Hippocampal formation (tissue), 2 donors: ENCODE measurements at places on chromosomes 6 and 20.

- no peak for DNase-seq
Observed at GRCh38 chr6:63269470-63269869, 50.3 kb downstream of the LGSN start.

- no peak for DNase-seq
Observed at GRCh38 chr6:88266126-88266525, 100.0 kb upstream of the CNR1 start.

- no peak for DNase-seq
Observed at GRCh38 chr6:39821046-39821740, 29.0 kb downstream of the DAAM2 start.

- no peak for DNase-seq
Observed at GRCh38 chr20:58959652-58960051, 21.4 kb upstream of the NELFCD start.

- no peak for DNase-seq
Observed at GRCh38 chr6:14001329-14002012, 76.7 kb downstream of the RNF182 start.

DNA sequence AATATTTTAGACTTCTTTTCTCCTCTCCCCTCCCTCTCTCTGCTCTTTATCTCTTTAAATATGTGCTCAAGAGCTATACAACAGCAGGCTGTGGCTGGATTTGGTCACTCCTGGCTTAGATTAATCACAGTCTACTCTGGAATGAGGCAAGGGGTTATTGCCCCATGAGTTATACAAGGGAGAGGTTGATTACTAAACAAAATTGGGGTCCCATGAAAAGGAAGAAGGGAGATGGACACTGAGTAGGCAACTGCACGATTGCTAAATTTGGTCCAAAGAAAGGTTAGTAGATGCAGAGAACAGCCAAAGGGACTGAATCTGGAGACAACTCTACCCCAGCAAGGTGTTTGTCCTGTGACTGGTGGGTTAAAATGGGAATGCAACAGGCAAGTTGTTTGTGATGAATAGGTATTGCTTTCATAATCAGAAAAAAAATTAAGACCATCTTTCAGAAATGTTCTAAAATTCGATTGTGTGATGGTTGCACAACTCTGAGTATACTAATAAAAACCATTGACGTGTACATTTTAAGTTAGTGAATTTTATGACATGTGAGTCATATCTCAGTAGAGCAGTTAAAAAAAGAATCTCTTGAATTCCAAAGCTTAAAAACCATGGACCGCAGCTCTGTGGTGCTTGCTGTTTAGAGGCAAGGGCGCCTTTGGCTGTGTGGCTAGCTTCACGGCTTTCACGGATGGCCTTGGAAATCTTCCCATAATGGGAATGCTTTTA, 57.1 kb downstream of the KIZ start:
- DNase-seq, result no peak

DNA sequence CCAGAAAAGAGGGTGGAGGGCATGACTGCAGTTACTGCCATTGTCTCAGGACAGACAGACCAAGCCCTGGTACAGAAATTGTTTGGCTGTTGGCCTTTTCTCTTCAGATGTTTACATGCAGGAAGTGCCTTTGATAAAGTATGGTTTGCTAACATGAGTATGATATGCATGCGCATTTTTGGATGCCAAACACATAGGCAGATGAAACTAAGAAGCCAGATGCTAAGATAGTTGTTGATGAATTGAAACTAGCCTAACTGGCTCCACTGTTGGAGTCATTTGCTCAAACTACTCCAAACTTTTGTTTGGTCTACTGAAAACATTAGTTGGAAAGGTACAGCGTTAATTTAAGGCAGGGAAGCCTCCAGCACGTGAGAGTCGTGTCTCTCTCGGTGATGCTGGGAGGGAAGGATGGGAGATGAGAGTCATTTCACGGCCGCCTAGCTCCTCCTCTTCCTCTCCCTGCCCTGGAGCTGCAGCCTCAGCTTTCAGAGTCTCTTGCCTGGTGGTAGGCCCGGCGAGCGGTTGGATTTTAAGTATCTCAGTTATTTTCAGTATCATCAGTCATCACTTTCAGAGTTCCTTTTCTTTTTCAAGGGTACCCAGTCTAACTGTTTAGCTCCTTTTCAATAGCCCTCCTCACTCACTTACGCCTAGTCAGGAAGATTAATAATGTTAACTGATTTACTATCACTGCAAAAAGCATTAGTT, 29.7 kb downstream of the RREB1 start:
- no peak for DNase-seq

DNA sequence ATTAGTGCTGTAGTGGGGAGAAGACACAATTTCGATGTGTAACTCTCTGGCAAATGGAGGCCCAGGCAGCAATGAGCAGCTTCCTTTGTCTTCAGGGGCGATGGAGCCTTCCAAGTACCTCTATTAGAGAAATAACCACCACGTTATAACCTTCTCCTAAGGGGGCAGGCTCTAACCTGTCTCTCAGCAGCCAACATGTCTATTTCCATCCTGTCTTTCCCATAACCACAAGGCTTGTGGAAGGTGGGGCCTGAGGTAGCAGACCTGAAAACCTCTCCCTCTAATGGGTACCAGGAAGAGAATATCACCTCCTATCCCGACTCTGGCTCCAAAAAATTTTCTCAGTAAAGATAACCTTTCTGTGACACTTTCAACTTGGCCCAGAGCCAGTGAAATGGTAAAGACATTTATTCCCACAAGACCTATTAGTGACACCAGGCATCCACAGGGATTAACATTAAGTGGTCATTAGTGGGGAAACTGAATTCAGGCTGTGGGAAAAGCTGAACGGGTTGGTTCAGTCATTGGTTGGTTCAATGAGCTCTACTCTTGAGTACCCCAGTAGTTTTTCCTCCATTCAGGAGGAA, 4.0 kb downstream of the PEX6 start:
- DNase-seq, result no peak

DNA sequence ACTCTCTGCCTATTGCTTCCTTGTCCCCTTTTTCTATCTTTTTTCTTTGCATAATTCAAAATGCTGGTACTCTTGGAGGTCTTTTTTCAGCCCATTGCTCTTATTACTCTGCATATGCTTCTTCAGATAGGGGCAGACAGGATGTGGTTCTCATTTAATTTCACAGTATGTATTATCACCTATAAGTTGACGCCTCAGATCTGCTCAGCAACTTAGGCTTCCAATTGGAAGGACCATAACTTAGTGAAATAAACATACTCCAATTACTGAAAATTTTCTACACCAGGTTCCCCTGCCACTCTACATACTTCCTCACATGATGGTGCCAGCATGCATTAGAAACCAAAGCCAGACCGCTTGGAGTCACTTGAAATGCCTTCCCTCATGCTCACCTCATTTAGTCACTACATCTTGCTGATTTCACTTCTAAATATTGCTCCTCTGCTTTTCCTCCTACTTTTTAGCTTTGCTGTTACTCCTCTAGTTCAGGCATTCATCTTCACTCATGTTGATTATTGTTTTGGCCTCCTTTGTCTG, 34.5 kb upstream of the AHI1 start:
- no peak for DNase-seq

GRCh38 chr20:17431621-17432364, 99.4 kb downstream of the BFSP1 start:
- DNase-seq, result peak; percentile 42

DNA sequence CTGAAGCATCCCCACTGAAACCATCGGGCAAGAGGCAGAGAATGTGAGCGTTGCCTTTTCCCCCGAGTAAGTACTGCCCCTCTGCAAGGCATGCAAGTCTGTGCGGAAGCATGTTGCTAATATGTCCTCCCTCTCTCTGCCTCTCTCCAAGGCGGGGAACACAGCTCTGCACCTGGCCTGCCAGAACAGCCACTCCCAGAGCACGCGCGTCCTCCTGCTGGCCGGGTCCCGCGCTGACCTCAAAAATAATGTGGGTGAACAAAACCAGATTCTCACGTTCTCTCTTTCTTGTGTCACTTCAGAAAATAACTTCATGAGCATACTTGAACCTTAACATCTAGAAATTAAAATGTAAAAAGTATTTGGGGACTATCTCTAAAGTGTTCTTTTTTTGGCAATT, 26.4 kb downstream of the LYRM2 start:
- DNase-seq, result no peak

DNA sequence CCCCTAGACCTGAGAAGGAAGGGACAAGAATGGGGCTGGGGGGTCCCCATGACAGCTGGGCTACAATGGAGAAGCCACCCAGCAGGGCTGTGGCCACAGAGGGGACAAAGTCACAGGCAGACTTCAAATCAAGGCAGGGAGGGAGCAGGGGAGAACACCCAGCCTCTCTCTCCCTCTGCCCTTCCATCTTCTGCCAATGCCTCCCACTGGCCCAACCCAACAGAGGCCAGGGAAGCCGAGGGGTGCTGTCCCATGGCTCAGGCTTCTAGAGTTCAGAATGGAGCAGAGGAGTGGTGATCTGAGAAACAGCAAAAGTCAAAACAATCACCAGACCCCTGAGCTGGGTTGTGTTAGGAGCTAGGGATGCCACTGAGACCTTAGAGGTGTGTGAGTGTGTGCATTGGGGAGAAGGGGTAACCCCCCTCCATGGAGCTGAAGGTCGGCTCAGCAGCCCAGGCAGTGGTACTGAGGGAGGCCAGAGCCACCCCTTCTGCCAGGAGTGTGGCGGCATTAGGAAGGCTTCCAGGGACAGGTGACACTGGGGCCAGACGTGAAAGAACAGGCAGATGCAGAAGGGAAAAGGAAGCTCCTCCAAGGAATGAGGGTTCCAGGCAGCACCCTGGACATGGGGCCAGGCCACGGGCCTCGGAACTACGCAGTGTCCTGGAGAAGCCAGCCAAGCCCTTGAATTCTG, 12.0 kb downstream of the GLP1R start:
- no peak for DNase-seq
